Muscle of arm (tissue), 14 donors: ENCODE measurements at places on chromosomes 12 and 14.

- DNase-seq: peak; percentile 6
Measured at GRCh38 chr14:81839056-81839455, 305.4 kb upstream of the SEL1L start.

GRCh38 chr12:31923063-31923412 is 36.2 kb upstream of the RESF1 start:
- DNase-seq: no peak

- DNase-seq: no peak
Measured at GRCh38 chr14:101358320-101359125, 202.8 kb upstream of the DIO3 start.

- no peak for DNase-seq
Measured at GRCh38 chr14:98736701-98737338, 535.2 kb downstream of the BCL11B start.

DNA sequence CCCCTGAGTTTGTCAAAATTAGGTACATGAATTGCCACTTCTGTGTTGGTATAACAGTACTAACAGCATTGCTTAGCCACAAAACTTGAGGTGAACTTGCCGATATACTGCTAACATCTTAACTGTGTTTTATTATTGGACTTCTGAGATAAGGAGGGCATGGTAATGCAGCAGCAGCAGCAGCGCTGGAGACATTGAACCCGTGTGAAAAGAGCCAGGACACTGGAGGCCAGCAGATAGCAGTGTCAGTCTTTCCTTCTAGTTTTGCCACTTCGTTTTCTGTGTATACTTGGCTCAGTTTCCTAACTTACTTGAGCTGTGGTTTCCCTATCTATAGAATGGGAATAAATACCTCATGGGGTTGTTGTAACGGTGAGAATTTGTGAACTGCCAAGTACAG is 82.7 kb downstream of the KTN1 start:
- DNase-seq: no peak

GRCh38 chr14:95645389-95645996 is 40.7 kb upstream of the TCL1B start:
- DNase-seq: no peak

- no peak for DNase-seq
Measured at GRCh38 chr14:38073641-38074040, 134.1 kb upstream of the SSTR1 start.

- DNase-seq: no peak
Measured at GRCh38 chr12:3713947-3714346, 39.0 kb downstream of the CRACR2A start.

- no peak for DNase-seq
Measured at GRCh38 chr12:110590806-110591326, 7.7 kb upstream of the PPTC7 start.

GRCh38 chr14:99535448-99535847 is 54.2 kb downstream of the CCNK start:
- DNase-seq: no peak

- DNase-seq: no peak
Measured at GRCh38 chr12:86254399-86255107, 1.6 kb downstream of the MGAT4C start.

DNA sequence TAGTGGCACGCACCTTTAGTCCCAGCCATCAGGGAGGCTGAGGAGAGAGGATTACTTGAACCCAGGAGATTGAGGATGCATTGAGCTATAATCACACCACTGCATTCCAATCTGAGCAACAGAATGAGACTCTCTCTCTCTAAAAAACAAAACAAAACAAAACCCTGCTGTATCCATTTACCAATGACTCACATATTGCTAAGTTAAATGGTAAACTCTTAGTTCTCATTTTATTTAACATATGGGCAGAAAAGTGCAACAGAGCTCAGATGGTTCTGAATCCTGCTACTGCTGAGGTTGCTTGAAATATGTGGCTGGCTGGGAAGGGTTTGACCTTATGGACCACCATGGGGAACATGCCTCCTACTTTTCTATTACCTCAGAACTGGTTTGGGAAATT is 33.7 kb upstream of the CCNT1 start:
- DNase-seq: no peak

DNA sequence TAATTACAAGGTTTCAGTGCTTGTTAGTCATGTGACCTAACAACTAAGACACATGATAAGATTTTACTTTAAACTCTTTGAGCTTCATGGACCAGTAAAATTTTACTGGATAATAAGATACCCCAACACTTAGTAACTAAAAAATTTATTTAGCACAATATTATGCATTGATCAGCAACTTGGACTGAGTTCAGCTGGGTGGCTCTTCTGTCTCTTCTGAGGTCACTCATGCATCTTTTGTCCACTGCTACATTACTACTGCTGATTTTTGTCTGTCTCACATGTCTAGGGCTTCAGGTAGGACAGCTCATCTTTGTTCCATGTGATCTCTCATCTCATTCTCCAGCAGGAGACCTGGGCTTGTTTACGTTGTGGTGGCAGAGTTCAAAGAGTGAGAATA is 370.2 kb upstream of the TMTC1 start:
- no peak for DNase-seq

GRCh38 chr12:104122298-104122697 is 15.7 kb downstream of the NFYB start:
- DNase-seq: no peak

DNA sequence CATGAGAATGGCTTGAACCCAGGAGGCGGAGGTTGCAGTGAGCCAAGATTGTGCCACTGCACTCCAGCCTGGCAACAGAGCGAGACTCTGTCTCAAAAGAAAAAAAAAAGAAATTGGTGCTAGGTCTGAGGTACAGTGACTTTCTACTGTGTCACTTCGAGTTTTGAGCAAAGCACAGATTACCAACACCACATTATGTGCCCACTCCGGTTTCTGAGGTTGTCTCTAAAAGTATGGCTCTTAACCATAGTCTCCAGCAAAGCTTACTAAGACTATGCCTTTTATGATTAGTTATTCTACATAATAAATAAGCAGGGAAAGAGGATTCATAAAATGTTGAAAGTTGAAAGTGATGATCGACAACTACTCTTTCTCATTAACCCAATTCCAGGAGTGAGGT is 8.0 kb downstream of the RBM23 start:
- no peak for DNase-seq
